Muscle of back (tissue), 13 donors: ENCODE measurements at places on chromosomes 2 and 18. TPM values are rescaled to one million over a fixed set of nuclear protein-coding genes. Genes with fewer than 3 reads are reported as not detected.

Gene CNRIP1
- 25.9 TPM for polyA plus RNA-seq

Gene GLI2
- 7.9 TPM for polyA plus RNA-seq

Gene IL37
- polyA plus RNA-seq, result not detected

Gene FBXO15
- 0.60 TPM for polyA plus RNA-seq

Gene SPHKAP
- polyA plus RNA-seq, result 31.4 TPM

Gene ZNF804A
- 0.21 TPM for polyA plus RNA-seq

Gene ACTR3
- 112 TPM for polyA plus RNA-seq

Gene IL36G
- not detected for polyA plus RNA-seq

Gene POLR1A
- polyA plus RNA-seq, result 18.0 TPM

Gene COPS9
- polyA plus RNA-seq, result 114 TPM

Gene THAP4
- 40.6 TPM for polyA plus RNA-seq

Gene MAPRE3
- polyA plus RNA-seq, result 24.0 TPM

Gene LINC00305
- polyA plus RNA-seq, result not detected

Gene EGR4
- polyA plus RNA-seq, result 0.07 TPM

Gene REG1B
- not detected for polyA plus RNA-seq

Gene GRB14
- 2.3 TPM for polyA plus RNA-seq

Gene IL18RAP
- 0.45 TPM for polyA plus RNA-seq

Gene RFX8
- polyA plus RNA-seq, result 2.6 TPM

Gene SRSF7
- 112 TPM for polyA plus RNA-seq

Gene MRPL30
- polyA plus RNA-seq, result 34.7 TPM

Gene ITPRIPL1
- polyA plus RNA-seq, result 2.5 TPM

Gene TFPI
- polyA plus RNA-seq, result 60.7 TPM

Gene INHA
- polyA plus RNA-seq, result 0.34 TPM

Gene CELF4
- polyA plus RNA-seq, result 0.59 TPM

Gene DCDC2C
- not detected for polyA plus RNA-seq

Gene GPN1
- polyA plus RNA-seq, result 32.8 TPM

Gene ALPP
- polyA plus RNA-seq, result not detected

Gene TMEM198
- polyA plus RNA-seq, result 2.7 TPM

Gene ANO7
- polyA plus RNA-seq, result 0.67 TPM

Gene MTCL1
- polyA plus RNA-seq, result 16.9 TPM

Gene SLC35F6
- 7.6 TPM for polyA plus RNA-seq

Gene RPRM
- 0.60 TPM for polyA plus RNA-seq

Gene WNT10A
- polyA plus RNA-seq, result not detected

Gene RTKN
- 50.7 TPM for polyA plus RNA-seq

Gene CIB4
- polyA plus RNA-seq, result not detected

Gene PLB1
- 2.1 TPM for polyA plus RNA-seq

Gene HOXD12
- polyA plus RNA-seq, result not detected

Gene GPR35
- 2.0 TPM for polyA plus RNA-seq

Gene HOXD10
- polyA plus RNA-seq, result 0.27 TPM

Gene ABCG8
- 0.08 TPM for polyA plus RNA-seq

Gene RSAD2
- polyA plus RNA-seq, result 2.7 TPM

Gene ALK
- 0.36 TPM for polyA plus RNA-seq

Gene PROC
- not detected for polyA plus RNA-seq

Gene BMP10
- polyA plus RNA-seq, result not detected

Gene LYG1
- 1.4 TPM for polyA plus RNA-seq

Gene SCG2
- 0.15 TPM for polyA plus RNA-seq

Gene CFAP221
- polyA plus RNA-seq, result 0.59 TPM

Gene DOK6
- polyA plus RNA-seq, result 2.8 TPM

Gene NEB
- polyA plus RNA-seq, result 1,147 TPM

Gene FZD7
- polyA plus RNA-seq, result 29.0 TPM
